Activated CD8-positive, alpha-beta memory T cell treated with anti-CD3 and anti-CD28 coated beads, Interleukin-2, amount 10 ng/mL, durations not matched to agents 7 days and 5 days (primary cell): ENCODE measurements at places on chromosomes 12 and 14.
A peak's percentile ranks its signal among the peaks of the same experiment; 100 is the strongest.

DNA sequence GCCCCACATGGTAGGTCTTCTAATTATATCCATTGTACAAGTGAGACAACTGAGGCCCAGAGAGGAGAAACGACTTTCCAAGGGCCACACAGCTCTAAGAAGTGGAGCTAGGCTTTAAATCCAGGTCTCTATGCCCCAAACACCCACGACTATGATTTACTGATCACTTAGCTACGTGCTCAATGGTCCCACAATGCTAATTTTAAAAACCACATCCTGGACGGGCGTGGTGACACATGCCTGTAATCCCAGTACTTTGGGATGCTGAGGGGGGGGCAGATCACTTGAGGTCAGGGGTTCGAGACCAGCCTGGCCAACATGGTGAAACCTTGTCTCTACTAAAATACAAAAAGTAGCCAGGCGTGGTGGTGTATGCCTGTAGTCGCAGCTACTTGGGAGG, 8.4 kb upstream of the MLEC start:
- H3K27me3 ChIP-seq: peaks cover 8% of the 10 kb centered on the region
- peaks cover 29% of the 10 kb centered on the region for H3K4me1 ChIP-seq
- H3K4me3 ChIP-seq: peak overlapping the region; percentile 9
- peak; percentile 65 for DNase-seq

DNA sequence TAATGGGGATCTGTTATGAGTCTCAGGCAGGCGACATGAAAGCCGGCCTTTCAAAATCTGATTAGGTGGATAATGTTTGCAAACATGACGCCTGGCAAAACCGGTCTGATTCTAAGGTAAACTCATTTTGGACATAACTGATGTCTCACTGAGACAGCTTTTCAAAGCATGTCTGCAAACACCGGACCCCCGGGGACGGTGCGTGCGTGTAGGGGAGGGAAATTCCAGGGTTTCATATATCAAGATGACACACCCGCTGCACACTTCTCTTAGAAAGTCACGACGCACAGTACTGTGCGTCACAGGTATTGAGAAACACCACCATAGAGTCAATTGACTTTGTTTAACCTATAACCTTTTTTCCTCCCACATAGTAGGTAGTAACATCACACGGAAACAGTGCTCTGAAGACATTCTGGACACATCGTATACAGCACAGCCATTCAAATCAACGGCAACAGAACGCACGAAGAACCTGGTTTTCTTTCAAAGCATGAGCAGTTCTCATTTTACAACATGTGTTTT, 43.9 kb upstream of the TESC start:
- H3K27me3 ChIP-seq: no peaks in the 10 kb centered on the region
- peaks cover 8% of the 10 kb centered on the region for H3K36me3 ChIP-seq
- DNase-seq: no peak
- H3K27ac ChIP-seq: no peak overlapping the region
- peaks cover under 1% of the 10 kb centered on the region for H3K4me1 ChIP-seq

GRCh38 chr14:90692826-90693225, 123.4 kb downstream of the TTC7B start:
- peaks cover 14% of the 10 kb centered on the region for H3K4me1 ChIP-seq
- H3K4me3 ChIP-seq: no peak overlapping the region
- no peak for DNase-seq

- DNase-seq: no peak
- no peaks in the 10 kb centered on the region for H3K36me3 ChIP-seq
- no peaks in the 10 kb centered on the region for H3K4me1 ChIP-seq
- no peak overlapping the region for H3K27ac ChIP-seq
Measured at GRCh38 chr12:117674313-117674712, 294.5 kb downstream of the KSR2 start.

DNA sequence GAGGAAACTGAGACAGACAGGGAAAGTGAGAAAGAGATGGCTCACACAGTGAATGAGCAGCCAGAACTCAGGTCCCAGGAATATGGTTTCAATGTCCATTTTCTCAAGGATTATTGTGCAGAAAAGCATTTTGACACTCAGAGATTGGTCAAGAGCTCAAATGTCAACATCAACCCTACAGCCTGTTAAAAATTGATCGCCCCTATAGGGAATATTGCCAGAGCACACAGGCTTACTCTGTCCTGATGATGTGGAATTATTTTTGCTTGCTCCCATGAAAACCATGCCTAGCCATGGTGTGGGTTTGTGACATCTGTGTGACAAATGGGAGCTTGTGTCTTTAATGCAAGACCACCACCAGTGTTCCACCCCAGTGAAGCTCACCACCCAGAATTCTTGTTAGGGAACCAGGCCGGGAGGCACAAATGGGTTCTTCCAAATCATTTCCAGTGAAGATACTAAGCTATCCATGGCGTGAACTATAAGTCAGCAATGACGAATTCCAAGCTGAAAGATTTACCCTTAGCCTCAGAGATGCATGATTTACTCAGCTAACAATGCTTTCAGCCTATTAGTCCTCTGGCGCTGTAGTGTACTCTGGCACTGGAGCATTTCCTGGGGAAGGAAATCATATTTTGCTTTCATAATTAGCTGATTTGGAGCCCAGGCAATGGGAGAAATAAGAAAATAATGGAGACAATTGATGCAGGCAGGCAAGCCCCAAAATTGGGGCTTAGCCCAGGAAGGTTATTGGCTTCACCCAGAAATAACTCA, 1188.2 kb upstream of the TMEM132C start:
- no peak overlapping the region for H3K4me3 ChIP-seq
- H3K27me3 ChIP-seq: peaks cover 28% of the 10 kb centered on the region
- H3K27ac ChIP-seq: no peak overlapping the region
- no peaks in the 10 kb centered on the region for H3K36me3 ChIP-seq
- peaks cover 8% of the 10 kb centered on the region for H3K4me1 ChIP-seq
- no peak for DNase-seq

- H3K4me3 ChIP-seq: no peak overlapping the region
- no peaks in the 10 kb centered on the region for H3K4me1 ChIP-seq
- no peak overlapping the region for H3K27ac ChIP-seq
- H3K36me3 ChIP-seq: peaks cover 13% of the 10 kb centered on the region
Measured at GRCh38 chr14:67971627-67972625, 152.3 kb downstream of the RAD51B start.

GRCh38 chr14:93941293-93941910, 14.3 kb downstream of the FAM181A start:
- H3K36me3 ChIP-seq: peaks cover 62% of the 10 kb centered on the region
- no peak overlapping the region for H3K4me3 ChIP-seq
- peaks cover 36% of the 10 kb centered on the region for H3K4me1 ChIP-seq
- peak overlapping the region; percentile 0 for H3K27ac ChIP-seq

- H3K27ac ChIP-seq: no peak overlapping the region
- no peak overlapping the region for H3K4me3 ChIP-seq
Measured at GRCh38 chr14:79586989-79587598, 624.2 kb downstream of the DIO2 start.

DNA sequence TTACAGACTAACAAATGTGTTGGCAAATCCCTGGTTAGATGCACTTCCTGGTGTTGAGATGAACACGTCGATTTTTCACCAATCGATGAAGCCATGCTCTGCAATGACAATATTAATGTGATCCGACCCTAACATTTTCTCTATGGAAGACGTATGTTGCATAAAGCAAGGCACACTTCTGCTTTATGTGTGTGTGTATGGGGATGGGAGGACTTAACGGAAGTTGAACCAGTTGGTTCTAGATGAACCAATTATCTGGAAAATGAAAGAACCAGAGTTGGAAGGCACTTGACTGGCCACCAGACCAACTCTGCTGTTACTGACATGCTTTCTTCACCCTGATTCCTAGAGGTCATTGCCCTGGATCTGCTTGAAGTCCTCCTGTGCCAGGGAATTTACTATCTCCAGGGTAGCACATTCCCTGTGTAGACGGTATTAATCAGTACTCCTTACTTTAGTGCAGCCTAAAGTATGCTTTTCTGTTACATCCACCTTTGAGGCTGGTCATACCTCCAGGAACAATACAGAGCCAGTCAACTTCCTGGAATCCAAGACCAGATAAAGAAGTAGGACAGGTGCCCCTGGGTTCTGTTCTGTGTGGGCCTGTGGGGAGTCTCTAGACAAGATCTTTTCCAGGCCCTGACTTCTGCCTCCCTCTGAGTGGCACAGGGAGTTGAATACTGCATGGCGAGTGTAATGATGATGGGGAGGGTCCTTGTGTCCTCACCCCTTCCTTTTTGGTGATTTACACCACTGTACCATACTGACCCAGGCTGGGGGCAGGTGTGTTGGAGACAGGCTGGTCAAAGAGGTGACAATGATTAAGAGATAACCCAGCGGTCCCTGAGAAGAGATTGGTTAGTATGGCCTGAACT, 4.1 kb downstream of the SDR39U1 start:
- peaks cover 69% of the 10 kb centered on the region for H3K4me1 ChIP-seq
- no peak for DNase-seq
- no peak overlapping the region for H3K4me3 ChIP-seq
- peak overlapping the region; percentile 72 for H3K27ac ChIP-seq

GRCh38 chr12:132986885-132987225, 688 bp downstream of the ZNF26 start:
- peaks cover 32% of the 10 kb centered on the region for H3K4me1 ChIP-seq
- peak overlapping the region; percentile 94 for H3K27ac ChIP-seq
- no peak for DNase-seq
- peak overlapping the region; percentile 90 for H3K4me3 ChIP-seq
- no peaks in the 10 kb centered on the region for H3K27me3 ChIP-seq

DNA sequence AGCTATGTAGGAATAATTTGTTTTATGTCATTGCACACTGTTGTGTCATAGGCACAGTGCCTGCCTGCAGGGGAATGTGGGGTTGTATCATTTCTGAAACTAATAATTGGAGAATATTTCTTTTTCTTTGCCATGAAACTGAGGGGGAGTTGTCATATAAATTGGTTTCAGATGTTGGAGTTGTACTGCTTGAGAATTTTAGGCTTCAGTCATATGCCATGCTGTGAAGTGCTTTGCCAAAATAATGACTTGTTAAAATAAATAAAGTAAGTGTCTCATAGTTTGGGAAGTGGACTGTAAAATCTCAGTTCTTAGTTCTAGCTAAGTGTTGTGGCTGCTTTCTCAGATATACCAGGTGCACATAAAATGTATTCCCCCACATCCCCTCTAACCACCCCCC, 116.8 kb downstream of the DAAM1 start:
- H3K36me3 ChIP-seq: peaks cover 6% of the 10 kb centered on the region
- H3K4me1 ChIP-seq: peaks cover 29% of the 10 kb centered on the region
- H3K27me3 ChIP-seq: no peaks in the 10 kb centered on the region
- no peak for DNase-seq

DNA sequence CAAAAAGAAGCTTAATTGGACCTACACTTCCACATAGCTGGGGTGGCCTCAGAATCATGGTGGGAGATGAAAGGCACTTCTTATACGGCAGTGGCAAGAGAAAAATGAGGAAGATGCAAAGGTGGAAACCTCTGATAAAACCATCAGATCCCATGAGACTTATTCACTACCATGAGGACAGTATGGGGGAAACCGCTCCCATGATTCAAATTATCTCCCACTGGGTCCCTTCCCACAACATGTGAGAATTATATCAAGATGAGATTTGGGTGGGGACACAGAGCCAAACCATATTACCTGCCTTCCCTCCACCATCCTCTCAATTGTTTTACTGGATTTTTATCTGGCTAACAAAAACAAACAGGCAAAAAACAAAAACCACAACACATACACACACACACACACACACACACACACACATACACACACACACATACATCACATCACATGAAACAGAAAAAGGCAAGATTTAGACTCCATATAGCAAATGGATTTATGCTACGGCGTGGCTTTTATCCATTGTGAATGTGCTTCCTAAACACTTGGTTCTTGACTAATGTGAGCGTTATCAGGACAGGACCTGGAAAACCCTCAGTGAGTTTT, 66.7 kb downstream of the ZFP36L1 start:
- no peak overlapping the region for H3K27ac ChIP-seq
- peaks cover 12% of the 10 kb centered on the region for H3K27me3 ChIP-seq
- peaks cover 2% of the 10 kb centered on the region for H3K36me3 ChIP-seq
- H3K4me1 ChIP-seq: peaks cover 3% of the 10 kb centered on the region

- H3K36me3 ChIP-seq: peaks cover 11% of the 10 kb centered on the region
- no peaks in the 10 kb centered on the region for H3K27me3 ChIP-seq
- no peak overlapping the region for H3K27ac ChIP-seq
- no peak overlapping the region for H3K4me3 ChIP-seq
- peaks cover 18% of the 10 kb centered on the region for H3K4me1 ChIP-seq
Measured at GRCh38 chr12:51171884-51172514, 936 bp downstream of the TFCP2 start.

GRCh38 chr12:23238957-23239356, 614.0 kb downstream of the ETNK1 start:
- no peak overlapping the region for H3K4me3 ChIP-seq
- no peak for DNase-seq
- no peaks in the 10 kb centered on the region for H3K36me3 ChIP-seq
- no peaks in the 10 kb centered on the region for H3K4me1 ChIP-seq
- no peaks in the 10 kb centered on the region for H3K27me3 ChIP-seq

- H3K36me3 ChIP-seq: no peaks in the 10 kb centered on the region
- no peak overlapping the region for H3K27ac ChIP-seq
- H3K4me1 ChIP-seq: peaks cover 7% of the 10 kb centered on the region
- no peak overlapping the region for H3K4me3 ChIP-seq
Measured at GRCh38 chr14:103107941-103108748, 13.6 kb downstream of the EXOC3L4 start.

GRCh38 chr12:110917467-110917866, 2.9 kb downstream of the MYL2 start:
- no peak for DNase-seq
- no peak overlapping the region for H3K27ac ChIP-seq
- H3K36me3 ChIP-seq: no peaks in the 10 kb centered on the region
- no peak overlapping the region for H3K4me3 ChIP-seq

DNA sequence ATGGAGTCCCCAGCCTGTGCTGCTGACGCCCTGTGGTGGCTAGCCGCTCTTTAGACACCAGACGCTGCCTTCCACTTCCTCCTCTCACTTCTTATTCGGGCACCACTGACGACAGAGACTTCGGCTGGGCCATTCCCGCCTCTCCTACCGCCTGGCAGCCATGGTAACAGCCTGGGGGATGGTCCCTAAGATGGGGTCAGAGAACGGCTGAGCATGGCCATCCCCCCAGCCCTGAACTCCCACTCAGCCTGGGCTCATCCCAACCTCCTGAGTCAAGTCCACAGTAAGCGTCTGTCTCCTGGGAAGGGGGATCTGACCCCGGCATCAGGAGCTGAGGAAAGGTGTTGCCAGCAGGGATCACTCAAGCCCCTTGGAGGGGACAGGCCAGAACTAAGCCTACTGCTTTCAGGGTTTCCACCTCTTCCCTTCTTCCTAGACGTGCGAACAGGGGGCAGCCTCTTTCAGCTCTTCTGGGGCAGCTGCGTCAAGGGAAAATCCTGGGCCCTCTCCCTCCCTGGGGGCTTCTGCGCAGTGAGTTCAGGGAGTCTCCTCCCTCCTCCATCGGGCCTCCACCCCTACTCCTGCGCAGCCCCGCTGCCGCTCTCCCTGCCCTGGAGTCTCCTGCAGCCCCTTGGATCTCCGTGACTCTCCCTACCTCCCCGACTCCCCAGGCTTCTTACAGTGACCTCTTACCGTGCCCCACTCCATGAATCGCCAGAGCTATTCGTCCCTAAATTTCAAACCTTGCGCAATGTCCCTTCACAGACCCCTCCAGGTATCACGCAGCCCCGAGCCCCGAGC, 643 bp upstream of the TAMALIN start:
- no peaks in the 10 kb centered on the region for H3K36me3 ChIP-seq
- H3K4me3 ChIP-seq: peak overlapping the region; percentile 66
- H3K4me1 ChIP-seq: peaks cover 9% of the 10 kb centered on the region
- no peak for DNase-seq
- no peak overlapping the region for H3K27ac ChIP-seq
- peaks cover 45% of the 10 kb centered on the region for H3K27me3 ChIP-seq
